ENCODE measurements at places on chromosomes 13 and 19.

GRCh38 chr13:97549201-97549600 is 115.2 kb downstream of the RAP2A start:
- no peak for DNase-seq

GRCh38 chr13:48400850-48401291 is 12.0 kb downstream of the LPAR6 start:
- DNase-seq, result no peak

DNA sequence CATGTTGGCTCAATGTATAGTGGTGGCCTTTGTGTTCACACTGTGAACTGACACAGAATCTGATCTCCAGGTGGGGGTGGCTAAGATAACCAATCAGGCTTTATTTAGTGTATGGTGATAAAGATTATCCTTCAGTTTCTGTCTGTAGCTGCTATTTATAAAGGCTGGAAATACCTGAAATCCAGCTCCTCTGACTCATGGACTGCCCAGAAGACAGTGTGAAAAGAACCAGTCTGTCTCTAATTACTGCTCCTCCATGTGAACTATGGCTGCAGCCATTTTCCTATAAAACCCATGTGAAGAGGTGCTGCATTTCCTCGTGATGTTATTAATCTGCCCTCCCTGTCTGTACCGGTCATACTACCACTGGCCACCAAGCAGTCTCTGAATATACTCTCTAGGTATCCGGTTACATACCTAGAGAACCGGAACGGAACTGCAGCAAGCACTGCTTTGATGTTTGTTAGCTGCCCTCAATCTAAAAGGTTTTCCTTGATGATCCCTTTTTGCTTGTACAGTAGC is 238.0 kb downstream of the LHFPL6 start:
- no peak for DNase-seq

- DNase-seq, result no peak
Observed at GRCh38 chr13:78298657-78299056, 304.7 kb downstream of the POU4F1 start.

- no peak for DNase-seq
Observed at GRCh38 chr19:42410371-42410770, 16.8 kb downstream of the LIPE start.

DNA sequence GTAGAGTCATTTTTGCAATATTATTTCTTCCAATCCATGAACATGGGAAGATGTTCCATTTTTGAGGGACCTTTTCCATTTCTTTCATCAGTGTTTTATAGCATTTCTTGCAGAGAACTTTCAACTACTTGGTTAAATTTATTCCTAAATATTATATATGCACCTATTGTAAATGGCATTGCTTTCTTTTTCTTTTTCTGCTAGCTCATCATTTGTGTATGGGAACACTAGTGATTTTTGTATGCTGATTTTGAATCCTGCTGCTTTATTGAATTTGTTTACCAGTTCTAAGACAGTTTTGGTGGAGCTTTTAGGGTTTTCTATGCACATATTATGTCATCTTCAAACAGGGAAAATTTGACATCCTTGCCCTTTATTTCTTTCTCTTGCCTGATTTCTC is 7.2 kb upstream of the CYP4F2 start:
- DNase-seq, result no peak

GRCh38 chr13:27533155-27533643 is 82.8 kb upstream of the MTIF3 start:
- no peak for DNase-seq

DNA sequence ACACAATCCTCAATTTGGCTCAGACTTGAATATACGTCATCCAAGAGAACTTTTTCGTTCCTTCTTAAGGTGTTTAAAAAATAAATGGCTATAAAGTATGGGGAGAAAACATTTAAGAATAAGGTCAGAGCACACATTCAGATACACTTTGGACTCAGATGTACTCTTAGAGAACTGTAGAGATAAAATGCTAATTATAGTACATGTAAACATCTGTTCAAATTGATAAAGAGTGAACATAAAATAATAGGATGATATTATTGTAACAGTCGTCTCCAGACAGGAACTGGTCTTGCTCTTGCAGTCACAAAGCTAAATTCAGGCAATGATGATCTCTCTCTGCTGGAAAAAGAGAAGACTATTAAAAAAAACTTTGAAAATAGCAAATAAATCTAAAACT is 91.4 kb downstream of the RBM26 start:
- no peak for DNase-seq

DNA sequence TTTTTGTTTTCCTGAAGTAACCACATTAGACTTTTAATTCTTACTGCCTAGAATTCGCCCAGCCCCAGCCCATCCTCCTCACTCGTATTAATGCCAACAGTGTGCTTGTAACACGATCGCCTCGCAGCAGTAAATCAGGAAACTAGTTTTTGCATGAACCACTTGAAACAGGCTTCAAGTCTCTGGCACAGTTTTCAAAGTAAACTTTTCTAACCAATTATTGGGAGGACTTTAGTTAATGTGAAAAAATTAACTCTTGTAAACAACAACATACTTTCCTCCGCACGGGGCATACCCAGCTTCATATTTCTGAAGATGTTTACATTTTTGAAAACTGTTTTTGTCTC is 39.2 kb downstream of the TNFRSF19 start:
- no peak for DNase-seq

GRCh38 chr19:4676955-4677731 is 7.0 kb upstream of the MYDGF start:
- no peak for DNase-seq

DNA sequence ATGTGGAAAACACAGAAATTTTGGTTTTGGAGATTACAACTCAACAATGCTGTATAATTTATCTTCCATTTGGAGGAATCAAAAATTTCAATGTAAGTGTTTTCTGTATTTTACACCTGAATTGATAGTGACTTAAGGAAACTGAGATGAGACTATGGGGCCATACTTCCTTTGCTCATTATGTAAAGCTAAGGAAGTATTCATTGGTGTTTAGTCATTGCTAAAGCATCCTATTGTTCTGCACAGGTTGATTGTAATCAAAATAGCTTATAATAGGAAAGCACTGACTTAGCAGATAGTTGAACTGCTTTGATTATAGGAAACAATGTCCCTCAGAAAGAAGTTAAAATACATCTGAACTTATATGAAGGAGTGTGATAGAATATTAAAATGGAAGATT is 244.4 kb upstream of the SLITRK5 start:
- no peak for DNase-seq

DNA sequence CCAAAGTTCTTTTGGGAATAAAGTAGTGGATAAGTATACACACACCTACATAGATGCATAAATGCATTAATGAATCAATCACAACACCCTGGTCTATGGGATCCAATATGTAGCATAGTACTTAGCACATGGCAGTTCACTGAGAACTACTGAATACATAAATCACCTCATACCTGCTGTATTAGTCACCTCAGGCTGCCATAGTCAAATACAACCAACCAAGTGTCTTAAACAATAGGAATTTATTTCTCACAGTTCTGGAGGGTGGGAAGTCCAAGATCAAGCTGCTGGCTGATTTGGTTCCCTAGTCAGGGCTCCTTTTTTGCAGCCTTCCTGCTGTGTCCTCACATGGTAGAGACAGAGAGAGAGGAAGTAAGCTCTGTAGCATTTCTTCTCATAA is 228.2 kb downstream of the NHLRC3 start:
- DNase-seq, result no peak

DNA sequence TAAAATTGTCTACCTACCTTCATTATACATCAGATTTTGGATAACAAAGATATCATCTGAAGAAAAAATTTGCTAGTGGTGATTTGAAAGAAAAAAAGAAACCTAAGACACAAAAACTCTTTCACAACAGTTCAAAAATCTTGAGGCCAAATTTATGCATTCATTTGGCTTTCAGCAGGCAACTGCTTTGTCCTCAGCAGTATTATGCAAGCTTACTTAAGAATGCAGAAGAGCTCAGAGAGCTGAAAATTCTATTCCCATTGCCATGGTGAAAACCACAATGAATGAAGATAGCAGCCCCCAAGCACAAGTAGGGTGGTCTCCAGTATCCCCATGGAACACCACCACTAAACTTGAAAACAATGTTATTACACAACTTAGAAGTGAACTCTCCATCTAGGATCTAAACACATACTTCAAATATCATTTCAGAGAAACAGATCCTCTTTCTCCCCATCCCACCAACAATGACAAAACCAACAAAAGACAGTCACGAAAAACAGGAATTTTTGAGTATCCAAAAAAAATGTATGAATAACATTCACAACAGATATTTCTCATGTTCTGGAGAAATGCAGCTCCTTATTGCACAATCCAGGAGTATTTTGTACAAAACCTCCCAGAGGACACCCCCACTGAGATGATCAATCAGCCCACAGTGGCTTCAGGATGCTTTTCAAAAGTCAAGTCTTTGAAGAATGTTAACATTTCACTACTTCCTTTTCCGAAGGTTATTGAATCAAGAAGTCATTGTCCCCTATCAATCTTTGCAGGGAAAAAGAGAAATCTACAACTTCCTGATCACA is 192.7 kb downstream of the LHFPL6 start:
- DNase-seq, result no peak

DNA sequence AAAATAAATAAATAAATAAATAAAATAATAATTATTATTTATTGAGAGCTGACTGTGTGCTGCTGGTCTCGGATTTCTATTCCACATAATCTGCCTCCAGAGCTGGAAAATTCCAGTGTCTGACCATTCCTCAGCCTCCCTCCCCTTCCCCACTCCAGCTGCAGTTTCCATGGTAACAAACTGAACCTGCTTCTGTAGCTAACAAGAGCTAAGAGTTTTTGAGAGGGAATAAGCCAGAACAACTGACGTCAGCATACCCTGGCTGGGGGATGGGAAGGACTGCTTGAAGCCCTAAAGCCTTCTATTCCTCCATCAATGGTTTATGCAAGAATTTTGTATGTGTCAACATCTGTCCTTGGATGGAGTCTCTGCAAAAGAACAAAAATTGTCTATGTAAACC is 26.0 kb upstream of the PEG3 start:
- no peak for DNase-seq

DNA sequence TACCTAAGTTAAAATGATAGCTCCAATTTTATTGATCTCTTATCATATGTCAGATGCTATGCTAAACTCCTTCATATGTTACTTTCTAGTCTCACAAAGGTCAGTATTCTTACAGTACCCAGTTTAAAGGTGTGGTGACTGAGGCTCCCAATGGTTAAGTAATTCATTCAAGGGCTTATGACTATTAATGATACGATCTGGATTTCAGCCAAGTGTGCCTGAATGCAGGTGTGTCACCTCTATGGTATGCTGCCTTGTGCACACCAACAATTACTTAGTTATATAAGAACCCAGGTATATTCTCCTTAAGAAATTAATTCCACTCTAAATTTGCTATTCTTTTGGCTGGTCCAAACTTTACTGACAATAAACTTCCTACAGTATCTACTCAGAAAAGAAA is 84.6 kb upstream of the TRPC4 start:
- no peak for DNase-seq

DNA sequence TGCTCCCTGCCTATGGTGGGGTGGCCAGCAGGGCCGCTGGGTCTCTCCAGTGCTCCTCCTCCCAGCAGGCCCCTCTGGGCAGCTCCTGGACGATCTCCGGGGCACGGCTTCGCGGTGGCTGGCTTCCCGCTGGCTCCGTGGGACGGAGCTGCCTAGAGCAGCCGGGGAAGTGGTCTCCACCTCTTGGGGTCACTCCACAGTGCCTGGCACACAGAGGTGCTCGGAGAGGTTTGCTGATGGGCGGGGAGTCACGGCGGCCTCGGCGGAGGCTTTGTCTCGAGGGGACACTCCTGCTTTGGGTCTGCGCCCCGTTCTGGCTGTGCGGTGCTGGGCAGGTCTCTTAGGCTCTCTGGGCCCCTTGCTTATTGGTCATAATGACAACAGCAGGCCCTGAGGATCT is 9.9 kb upstream of the CACTIN start:
- no peak for DNase-seq

All from stimulated activated CD4-positive, alpha-beta T cell treated with anti-CD3 and anti-CD28 coated beads, Interleukin-15, amount 100 ng/mL, for 1 hour (primary cell).